ENCODE measurements at places on chromosomes 5 and 9.
A peak's percentile ranks its signal among the peaks of the same experiment; 100 is the strongest.

DNA sequence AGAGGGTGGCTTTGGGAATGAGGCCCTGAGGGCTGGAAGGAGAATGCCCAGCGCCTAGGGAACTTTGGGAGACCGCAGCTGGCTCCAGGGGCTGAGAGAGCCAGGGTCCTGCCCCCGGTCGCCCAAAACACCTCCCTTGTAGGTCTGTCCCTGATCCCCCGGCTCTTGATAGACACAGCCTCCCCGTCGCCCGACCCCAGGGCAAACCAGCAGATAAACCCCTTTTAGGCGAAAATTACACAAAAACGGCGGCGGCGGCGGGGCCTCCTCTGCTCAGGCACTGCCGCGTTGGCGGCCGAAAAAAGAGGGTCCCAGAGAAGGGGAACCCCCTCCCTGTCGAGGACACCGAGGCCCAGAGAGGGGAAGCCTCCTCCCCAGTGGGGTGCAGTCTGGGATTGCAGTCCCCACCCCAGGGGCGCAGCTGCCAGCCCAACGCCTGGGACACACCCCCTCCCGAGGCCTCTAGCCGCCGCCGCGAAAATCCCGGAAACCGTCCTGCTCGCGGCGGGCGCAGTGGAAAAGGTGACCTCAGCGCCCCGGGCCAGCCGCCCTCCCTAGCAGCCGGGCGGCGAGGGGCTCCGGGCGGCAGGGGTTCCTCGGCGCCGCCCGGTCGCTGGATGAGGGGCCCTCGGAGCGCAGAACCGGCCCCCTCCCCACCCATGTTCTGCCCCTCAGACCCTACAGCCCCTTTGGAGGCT lies 3.1 kb upstream of the BARX1 start:
- no peak for DNase-seq

- peak; percentile 50 for DNase-seq
These were observed 76.1 kb downstream of the NREP start for GRCh38 chr5:111680737-111681413.

GRCh38 chr5:78003919-78004318 lies 227.8 kb upstream of the TBCA start:
- DNase-seq = peak; percentile 70

DNA sequence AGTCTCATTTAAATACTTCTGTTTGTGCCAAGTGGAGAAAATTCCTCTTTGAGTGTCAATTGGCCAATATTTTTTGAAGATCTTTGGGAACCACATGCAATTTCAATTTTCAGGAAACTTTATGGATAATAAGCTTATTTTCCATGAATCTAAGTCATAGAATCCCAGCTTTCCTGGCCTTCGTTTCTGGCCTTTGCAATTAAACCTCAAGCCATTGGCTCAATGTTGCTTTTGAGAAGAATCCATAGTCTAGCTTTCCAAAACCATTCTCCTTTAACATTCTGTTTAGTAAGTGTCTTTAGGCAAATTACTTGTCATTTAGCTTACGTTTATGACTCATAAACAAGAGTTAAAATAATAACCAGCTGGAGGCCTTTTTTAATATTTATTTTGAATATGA lies 145.0 kb upstream of the FTMT start:
- no peak for DNase-seq

DNA sequence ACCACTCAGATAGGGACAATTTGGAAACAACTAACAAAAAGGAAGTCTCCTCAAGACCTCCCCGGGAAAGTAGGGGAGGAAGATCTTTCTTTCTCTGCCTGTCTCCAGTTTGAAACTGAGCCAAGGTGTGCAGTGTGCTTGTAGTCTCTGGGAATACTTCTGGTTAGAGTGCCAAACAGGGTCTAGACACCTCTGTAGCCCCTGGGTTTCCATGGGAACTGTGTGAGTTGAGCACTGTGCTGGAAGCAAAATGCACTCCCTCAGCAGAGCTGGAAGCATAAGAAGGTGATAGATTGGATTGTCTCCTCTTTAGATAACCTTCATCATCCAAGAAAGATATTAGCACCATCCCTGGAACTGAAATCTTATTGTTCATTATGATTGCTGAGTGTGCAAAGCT lies 129.2 kb upstream of the TNPO1 start:
- no peak for DNase-seq

DNA sequence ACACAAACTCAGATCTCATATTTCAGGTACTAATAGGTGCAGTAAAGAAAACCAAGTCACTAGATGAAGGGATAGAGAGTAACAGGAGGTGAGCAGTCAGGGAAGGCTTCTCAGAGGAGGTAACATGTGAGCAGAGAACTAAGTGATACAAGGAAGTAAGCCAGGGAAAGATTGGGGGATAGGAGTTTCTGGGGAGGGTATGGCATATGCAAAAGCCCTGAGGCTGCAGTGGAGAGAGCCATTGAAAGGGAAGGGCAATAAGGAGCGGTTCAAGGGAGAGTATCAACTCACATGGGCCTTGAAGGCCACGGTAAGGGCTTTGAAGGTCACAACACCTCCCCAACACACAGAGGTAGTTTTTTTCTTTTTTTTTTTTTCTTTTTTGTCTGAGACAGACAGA lies 6.9 kb downstream of the OLFML2A start:
- DNase-seq = no peak

- DNase-seq = no peak
These were observed 171.9 kb downstream of the MAPKAP1 start for GRCh38 chr9:125534971-125535701.

GRCh38 chr9:127195976-127196825 lies 68.4 kb upstream of the GARNL3 start:
- no peak for DNase-seq

GRCh38 chr5:137315534-137316345 lies 183.4 kb downstream of the SPOCK1 start:
- DNase-seq = no peak

- DNase-seq = peak; percentile 47
These were observed 31.8 kb upstream of the FOXB2 start for GRCh38 chr9:76987594-76988200.

DNA sequence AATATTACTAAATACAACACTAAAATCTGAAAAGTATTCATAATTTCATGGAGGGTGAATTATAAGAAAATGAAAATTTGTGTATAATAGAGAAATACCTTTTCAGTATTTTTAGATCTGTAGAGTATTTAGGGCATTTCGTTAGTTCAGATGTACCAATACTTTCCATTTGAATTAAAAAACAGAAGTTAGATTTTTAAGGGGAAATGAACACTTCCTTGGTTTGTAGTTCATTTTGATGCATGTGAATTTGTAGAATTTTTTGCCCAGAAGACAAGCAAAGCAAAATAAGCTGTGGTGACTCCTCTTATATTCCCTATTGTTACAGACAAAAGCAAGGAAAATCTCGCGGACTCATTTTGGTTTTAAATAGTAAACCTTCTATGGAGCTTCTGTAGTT lies 209.0 kb upstream of the RPS23 start:
- no peak for DNase-seq

DNA sequence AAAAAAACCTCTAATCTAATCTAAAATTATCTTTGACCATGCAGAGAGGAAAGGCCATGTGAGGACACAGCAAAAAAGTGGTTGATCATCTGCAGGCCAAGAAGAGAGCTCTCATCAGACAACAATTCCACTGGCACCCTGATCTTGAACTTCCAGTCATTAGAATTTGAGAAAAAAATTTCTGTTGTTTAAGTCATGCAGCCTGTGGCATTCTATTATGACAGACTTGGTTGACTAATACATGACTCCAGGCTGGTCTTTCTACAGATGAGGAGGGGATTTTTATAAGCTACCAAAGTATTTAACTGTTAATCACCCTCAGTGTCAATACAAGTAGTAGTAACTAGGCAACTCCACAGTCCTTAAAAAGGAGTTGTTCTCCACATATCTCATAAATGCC lies 358.5 kb upstream of the RGMB start:
- DNase-seq = no peak

DNA sequence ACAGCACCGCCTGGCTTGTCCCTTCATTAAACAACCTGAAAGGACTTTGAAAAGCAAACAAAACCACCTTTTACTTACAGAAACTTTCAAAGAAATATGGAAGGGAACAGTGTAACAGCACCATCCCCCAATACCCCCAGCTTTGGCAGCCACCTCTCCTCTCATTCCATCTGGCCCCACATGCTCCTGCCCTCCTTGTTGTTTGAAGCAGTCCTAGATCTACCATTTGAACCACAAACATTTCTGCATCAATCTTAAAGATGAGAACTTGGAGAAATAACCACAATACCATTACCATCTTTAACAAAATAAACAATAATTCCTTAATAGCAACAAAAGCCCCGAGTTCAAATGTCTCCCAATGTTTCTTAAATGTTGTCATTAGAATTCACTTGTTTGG lies 17.8 kb upstream of the COL15A1 start:
- DNase-seq = no peak

DNA sequence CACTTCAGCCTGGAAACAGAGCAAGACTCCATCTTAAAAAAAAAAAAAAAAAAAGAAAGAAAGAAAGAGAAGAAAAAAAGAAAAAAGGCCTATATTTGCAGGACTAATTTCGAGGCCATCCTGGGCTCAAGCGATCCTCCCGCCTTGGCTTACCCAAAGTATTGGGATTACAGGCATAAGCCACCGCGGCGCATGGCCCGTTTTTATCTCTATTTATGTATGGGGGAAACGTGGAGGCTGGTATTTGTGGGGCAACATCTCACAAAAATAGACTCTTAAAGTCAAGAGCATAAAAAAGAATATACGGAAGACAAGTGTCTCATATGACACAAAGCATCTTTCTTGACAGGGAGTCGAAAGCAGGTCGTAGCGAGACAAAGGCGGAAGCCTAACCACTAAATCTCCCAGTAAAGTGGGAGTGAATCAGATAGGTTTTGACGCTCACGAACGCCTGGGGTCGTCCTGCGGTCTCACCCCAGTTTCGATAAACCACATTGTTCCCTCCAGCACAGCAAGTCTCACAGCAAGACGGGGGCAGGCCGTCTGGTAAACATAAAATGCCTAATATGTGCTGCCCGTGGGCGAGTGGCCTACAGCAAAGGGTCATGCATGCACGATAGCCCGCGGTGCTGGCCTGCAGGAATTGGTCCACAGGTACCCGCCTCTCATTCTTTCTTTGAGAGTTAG lies 1.8 kb upstream of the TRIM41 start:
- DNase-seq = no peak

DNA sequence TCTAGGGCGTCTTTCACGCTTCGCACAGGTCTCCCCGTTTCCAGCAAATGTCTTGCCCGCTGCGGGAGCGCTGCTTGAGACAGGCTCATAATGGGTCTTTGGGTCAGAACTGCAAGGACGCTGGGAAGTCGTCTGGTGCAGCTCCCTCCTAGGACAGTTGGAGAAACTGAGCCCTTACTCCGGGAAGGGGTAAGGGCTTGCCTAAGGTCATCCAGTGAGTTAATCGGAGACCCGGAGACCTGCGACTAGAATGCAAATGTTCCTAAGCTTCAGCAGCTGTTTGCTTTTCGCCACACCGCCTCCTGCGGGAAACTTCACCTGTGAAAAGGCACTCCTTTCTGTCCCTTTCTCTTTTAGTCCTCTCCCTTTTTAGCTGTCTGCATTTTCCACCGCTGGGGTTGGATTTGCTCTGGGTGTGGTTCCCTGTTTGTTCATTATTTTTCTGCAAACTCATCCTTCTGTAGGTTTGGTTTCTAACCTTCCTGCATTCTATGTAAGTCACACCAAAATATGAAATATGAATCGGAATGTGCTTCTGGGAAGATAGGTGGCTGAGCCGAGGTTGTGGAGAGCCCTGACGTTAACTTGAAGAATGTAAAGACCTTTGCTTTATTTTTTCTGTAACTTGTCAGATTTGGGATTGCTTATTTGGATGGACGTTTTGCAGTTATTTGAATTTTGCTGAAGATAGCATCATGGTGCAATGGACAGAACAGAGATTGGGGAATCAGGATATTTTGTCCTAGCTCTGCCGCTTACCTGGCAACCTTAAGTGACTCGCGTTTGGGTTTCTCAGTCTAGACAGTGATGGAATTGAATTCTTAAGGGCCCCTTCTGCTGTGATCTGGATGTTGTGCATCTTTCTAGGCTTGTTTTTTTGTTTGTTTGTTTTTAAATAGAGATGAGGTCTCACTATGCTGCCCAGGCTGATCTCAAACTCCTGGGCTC lies 909 bp downstream of the SLC36A1 start:
- DNase-seq = no peak

GRCh38 chr5:67732471-67732870 lies 483.1 kb upstream of the PIK3R1 start:
- no peak for DNase-seq

DNA sequence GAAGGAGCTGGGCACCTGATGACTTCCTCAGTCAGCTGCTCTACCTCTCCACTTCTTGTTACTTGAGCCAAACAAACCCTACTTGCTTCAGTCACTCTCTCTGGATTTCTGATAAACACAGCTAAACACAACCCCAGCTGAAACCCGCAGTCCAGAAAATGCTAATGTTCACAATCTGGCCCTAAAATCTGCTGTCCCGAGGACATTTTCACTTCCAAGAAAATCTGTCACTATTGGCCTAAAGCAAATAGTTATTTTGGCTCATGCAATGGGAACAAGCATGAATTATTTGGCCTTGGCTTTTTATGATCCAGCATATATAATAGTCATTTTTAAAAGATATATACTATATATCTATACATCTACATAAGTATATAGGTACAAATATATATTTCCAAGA lies 19.1 kb downstream of the FAM81B start:
- DNase-seq = no peak

DNA sequence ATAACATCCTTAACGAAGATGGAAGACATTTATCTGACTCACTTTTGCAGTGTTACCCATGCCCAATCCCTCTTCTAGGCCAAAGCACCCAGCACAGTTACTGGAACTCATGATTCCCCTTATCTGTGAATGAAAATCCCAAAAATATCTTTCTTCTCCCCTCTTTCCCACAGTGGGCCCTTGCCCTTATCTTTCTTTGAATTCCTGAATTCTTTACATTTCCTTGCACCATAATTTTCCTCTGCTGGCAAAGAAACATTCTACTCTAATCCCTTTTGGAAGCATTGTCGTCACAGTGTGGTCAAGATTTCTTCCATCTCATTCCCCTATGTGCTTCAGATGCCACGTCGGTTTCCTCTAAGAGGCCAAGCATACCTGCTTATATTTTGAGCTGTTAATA lies 135.9 kb upstream of the LIFR start:
- no peak for DNase-seq

DNA sequence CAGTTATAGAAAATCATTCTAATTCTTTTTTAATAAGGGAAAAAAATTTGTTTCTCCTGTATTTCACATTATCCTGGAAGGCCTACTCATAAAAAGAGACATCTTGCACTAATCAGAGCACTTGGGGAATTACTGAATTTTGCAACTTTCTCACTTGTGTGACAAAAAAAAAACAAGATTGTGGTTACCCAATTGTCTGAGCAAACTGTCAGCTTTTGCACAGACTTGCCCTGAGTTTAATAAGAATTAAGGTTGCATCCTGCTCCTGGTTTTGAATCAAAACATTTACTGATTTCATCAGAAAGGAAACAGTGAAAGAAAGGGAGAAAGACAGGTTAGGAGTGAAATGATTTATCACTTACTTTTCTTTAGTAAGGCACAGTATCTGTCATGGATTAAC lies 10.6 kb upstream of the SH3RF2 start:
- no peak for DNase-seq

- DNase-seq = no peak
These were observed 61.6 kb downstream of the CDH6 start for GRCh38 chr5:31255041-31255440.

GRCh38 chr9:131290036-131290766 lies 678 bp downstream of the PLPP7 start:
- DNase-seq = no peak

GRCh38 chr5:114391321-114391720 lies 29.5 kb downstream of the KCNN2 start:
- no peak for DNase-seq

GRCh38 chr9:87873607-87874303 lies 8.9 kb upstream of the SPATA31E1 start:
- no peak for DNase-seq

GRCh38 chr9:82903503-82903902 lies 159.4 kb downstream of the RASEF start:
- DNase-seq = no peak

GRCh38 chr5:39158127-39158593 lies 61.2 kb downstream of the FYB1 start:
- no peak for DNase-seq

All from NCI-H774 (cell line).